ENCODE measurements at places on chromosomes 3 and 15.

GRCh38 chr3:57393977-57394376 is 101.5 kb upstream of the ASB14 start:
- no peak for DNase-seq

GRCh38 chr3:73523661-73524060 is 101.1 kb downstream of the PDZRN3 start:
- no peak for DNase-seq

DNA sequence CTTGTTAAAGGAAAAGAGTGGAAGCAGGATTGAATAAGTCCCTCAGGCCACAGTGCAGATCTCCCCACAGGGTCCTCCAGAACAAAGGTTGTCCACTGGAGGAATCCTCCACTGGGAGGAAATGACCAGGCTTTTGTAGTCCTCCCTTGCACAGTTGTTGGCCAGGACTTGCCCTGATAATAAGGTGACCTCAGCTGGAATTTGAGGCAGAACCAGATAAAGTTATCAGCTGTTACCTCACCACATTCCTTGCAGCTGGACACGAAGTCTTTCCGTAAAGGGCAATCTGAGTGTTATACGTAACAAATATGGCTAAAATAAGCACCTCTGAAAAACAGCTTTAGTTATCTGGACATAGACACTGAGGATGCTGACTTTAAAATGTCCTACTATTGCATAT is 83.5 kb upstream of the NAALADL2 start:
- no peak for DNase-seq

DNA sequence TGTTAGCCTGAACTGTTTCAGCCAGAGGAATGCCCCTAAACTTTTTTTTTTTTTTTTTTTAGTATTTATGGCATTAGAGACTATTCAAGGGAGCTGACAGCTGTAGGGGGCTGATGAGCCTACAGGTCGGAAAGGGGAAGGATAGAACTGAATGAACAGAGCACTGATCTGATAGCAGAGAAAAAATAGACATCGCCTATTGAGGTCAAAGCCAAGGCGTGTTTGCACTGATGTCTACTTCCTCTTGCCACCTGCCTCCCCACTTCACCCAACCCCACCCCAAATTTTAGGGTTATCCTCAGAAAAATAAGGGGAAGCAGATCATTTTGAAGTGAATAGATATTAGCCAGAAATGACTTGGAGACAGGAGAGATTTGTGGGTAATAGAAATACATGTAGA is 3.0 kb upstream of the ZMAT3 start:
- no peak for DNase-seq

- no peak for DNase-seq
Measured at GRCh38 chr3:11373235-11373634, 101.0 kb downstream of the ATG7 start.

GRCh38 chr3:118833075-118833474 is 201.6 kb downstream of the IGSF11 start:
- DNase-seq: no peak

DNA sequence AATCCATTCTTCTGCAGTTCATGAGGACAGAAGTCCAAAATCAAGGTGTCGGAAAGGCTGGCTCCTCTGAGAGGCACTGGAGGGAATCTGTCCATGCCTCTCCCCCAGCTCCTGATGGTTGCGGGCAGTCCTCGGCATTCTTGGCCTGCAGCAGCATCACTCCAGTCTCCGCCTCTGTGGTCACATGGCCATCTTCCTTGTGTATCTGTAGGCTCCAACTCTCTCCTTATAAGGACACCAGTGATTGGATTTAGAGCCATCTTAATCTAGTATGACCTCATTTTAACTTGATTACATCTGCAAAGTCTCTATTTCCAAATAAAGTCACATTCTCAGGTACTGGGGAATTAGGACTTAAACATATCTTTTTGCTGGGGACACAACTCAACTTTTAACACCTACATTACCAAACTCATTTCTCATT is 56.0 kb upstream of the FLNB start:
- no peak for DNase-seq

- no peak for DNase-seq
Measured at GRCh38 chr3:69776289-69776688, 37.0 kb downstream of the MITF start.

DNA sequence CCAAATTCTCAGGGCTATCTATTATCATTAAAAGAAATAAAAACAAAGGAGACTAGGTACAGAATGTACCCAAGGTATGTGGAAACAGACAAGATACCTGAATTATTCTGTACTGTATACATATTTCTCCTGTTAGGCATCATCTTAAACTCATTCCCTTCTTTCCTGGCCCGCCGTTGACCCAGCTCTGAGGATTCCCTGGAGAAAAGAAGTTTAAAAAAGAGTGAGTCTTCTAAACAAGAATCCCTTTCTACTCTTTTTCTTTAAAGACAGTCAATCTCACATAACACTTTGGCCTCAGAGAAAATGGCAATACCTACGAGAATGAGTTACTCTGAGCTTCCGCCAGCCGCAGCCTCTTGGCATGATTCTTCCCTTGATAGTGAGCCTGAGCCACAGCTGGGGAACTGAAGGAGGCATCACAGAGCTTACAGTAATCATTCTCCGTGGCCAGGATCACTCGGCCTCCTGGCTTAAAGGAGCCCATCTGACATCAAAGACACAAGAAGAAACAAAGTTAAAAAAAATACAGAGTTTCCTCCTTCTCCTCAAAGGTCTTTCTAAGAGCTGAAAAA is 44.2 kb downstream of the ZMAT3 start:
- DNase-seq: no peak

GRCh38 chr3:57556459-57557084 is 498 bp downstream of the PDE12 start:
- DNase-seq: no peak

DNA sequence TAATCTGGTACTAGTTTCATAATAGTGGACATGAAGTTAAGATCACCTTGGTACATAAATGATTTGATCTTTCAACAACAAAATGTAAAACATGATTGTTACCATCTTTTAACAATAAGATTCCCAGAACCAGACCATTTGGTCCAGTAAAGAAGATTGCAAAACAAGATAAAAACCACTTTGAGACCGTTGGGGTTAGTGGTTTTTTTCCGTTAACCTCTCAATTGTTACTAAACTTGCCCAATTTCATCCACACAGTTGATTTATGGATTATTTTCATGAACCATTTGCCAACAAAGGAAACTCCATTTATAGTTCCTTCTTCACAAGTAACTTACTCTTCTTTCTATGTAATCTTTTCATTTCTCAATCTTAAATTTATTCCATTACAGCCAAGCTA is 53.8 kb downstream of the ATP8B4 start:
- DNase-seq: no peak

- no peak for DNase-seq
Measured at GRCh38 chr15:93139436-93139835, 50.4 kb upstream of the RGMA start.

DNA sequence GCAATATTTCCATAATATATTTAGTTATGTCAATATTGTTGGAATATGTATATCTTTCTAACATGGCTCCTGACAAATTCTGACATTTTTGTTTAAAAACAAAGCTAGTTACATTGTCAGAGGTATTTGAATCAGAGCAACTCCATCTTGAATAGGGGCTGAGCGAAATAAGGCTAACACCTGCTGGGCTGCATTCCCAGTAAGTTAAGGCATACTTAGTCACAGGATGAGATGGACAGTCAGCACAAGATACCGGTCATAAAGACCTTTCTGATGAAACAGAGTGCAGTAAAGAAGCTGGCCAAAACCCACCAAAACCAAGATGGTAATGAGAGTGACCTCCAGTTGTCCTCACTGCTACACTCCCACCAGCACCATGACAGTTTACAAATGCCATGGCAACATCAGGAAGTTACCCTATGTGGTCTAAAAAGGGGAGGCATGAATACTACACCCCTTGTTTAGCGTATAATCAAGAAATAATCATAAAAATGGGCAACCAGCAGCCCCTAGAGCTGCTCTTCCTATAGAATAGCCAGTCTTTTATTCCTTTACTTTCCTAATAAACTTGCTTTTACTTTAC is 30.4 kb downstream of the RPL22L1 start:
- DNase-seq: no peak

DNA sequence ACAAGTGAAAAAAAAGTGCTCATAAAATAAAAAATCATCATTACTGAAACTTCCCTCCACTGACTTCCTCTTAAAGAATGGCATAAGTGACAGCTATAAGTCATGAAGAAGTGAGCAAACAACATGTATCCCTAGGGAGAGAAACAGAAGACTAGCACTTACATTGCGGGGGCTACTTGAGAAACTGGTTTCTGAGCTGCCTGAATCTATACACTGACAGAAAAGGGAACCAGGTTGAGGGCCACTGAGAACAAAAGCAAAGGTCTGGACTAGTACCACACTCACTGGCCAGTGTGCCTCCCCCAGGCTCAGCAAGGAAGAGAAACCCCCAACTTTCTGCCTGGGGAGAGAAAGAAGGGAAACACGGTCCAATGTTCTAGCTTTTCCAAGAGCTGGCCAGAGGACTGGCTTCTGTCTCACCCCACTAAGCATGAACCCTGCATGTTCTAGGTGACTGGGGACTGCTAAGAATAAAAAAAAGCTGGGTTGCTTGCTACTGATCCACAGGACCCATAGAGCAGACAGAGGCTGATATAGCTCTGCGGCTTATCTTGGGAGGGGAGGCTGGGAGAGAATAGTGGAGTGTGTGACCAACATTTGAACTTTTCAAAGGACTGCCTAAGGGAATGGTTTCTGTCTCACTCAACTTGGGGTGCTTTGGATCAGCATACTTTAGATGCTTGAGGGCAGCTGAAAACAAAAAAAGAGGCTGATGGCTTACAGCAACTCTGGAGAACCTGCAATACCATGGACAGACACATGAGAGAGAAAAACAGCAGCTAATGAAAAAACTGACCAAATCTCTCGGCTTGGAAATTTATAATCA is 8.1 kb downstream of the RAD18 start:
- no peak for DNase-seq

GRCh38 chr3:184022323-184022722 is 4.6 kb upstream of the ABCC5 start:
- DNase-seq: no peak

- DNase-seq: no peak
Measured at GRCh38 chr3:152260026-152260425, 8.7 kb upstream of the MBNL1 start.

- DNase-seq: no peak
Measured at GRCh38 chr15:63509056-63509954, 4.9 kb downstream of the USP3 start.

DNA sequence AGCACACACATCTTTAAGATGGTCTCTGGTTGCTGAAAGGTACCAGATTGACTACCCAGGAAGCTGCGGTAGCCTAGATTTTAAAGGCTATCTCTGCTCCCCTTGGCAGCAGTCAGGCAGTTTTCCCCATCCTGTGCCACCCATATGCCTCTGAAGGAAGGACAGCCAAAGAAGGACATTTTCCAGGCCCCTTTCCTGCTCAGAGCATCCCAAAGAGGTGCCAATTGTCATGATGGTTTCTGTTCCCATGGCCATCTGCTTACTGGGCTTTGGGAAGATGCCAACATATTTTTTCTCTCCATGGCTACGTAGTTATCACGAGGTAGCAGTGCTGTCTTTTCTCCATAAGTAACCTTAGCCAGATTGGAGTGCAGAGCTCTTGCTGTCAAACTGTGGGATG is 39.7 kb downstream of the UNC13C start:
- DNase-seq: no peak

- no peak for DNase-seq
Measured at GRCh38 chr3:81864272-81864671, 102.8 kb upstream of the GBE1 start.

DNA sequence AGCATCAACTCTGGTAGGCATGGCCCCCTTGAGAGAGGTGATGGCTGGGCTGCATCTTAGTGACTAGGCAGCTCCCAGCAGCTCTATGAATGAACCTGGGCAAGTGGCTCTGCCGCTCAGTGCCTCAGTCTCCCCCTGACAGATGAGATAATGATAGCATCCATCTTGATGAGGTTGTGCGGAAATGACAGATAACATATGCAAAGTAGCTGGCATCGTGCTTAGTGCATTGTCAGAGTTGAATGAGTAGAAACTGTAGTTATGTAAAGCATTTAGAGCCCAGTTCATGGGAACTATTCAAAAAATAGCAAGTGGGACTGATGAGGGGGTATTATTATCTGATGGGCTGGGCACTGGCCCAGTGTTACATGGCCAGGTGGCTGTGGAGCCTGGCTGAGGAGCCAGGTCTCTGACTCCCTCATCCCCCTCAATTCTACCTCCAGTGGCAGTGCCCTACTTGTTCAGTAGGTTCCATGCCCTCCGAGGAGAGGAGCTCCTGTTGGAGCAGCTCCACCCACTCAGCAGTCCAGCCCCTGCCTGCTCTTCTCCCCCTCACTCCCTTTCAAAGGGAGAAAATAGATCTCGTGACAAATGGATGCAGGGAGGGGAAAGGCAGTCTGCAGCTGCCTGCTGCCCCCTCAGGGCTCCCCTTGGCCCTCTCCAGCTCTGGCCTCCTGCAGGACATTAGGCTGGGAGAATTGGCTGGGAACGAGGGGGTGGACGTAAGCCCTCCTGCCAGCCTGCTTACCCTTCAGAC is 6.6 kb downstream of the PRKCD start:
- DNase-seq: no peak

GRCh38 chr15:75884041-75884440 is 19.6 kb upstream of the FBXO22 start:
- DNase-seq: no peak

GRCh38 chr3:147620906-147621305 is 211.7 kb downstream of the ZIC1 start:
- DNase-seq: no peak

- DNase-seq: no peak
Measured at GRCh38 chr15:29774900-29775299, 47.4 kb downstream of the TJP1 start.

DNA sequence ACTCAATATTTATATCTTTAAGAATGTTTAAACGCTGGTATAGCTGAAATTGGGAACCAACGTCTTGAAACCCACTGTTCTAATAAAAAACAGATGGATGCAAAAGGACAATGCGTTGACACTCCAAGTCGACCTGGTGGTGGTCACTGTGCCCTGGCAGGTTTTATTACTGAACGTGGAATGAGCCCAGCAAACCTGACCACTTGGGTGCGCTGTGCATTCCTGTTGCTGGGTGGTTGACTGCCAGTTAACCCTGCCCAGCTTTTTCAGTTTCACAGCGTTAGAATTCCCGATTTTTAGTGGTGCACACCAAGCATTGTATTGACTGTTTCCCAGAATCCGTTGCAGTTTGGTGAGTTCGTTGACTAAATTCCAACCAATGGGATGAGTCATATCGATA is 384.4 kb downstream of the OCA2 start:
- no peak for DNase-seq

DNA sequence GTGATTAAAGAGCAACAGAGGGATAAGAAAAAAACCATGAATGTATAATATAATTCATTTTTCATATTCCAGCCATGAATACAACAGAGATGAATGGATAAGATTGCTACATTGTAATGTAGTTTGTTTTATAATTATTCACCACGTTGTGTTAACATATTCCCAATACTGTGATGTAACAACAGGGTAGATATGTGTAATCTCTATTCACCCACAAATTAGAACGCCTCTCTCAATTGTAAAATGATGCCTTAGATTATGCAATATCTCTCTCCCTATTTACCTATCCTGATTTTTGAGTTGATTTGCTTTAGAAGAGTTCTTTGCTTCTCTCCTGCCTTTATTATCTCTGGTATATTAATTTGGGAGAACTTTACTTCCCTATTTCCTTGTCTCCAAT is 193.6 kb downstream of the AGBL1 start:
- no peak for DNase-seq

- DNase-seq: no peak
Measured at GRCh38 chr3:14853271-14853951, 34.6 kb downstream of the FGD5 start.

GRCh38 chr3:141337523-141337854 is 30.8 kb upstream of the ZBTB38 start:
- no peak for DNase-seq

Data from stimulated activated CD4-positive, alpha-beta T cell treated with anti-CD3 and anti-CD28 coated beads, TNF-alpha, amount 100 ng/mL, for 4 hours (primary cell).